ENCODE measurements at places on chromosomes 7 and 10. TPM values are rescaled to one million over a fixed set of nuclear protein-coding genes. Genes with fewer than 3 reads are reported as not detected.

PIK3AP1 gene
- total RNA-seq = 10.5 TPM

IRF5 gene
- total RNA-seq = 5.6 TPM

GRCh38 chr7:55576753-55577152 lies 4.5 kb upstream of the VOPP1 start:
- DNase-seq = no peak

DNA sequence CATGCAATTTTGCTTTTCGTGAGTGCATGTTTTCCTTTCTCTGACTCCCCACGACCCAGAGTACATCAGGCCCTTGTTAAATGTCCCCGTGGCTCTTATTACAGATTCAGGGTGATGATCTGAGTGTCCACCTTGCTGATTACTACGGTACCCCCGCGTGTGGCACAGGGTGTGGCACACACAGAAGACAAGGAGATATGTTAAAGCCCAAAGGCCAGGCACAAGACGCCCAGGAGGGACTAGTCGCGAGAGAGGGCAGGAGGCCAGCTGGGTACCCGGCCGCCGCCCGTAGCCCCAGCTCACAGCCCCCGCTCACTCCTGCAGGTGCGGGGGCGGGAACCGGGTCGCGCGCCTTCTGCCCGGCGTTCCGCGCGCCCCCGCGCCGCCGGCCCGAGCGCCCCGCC lies 281 bp upstream of the EXOC6 start:
- DNase-seq = no peak

DNA sequence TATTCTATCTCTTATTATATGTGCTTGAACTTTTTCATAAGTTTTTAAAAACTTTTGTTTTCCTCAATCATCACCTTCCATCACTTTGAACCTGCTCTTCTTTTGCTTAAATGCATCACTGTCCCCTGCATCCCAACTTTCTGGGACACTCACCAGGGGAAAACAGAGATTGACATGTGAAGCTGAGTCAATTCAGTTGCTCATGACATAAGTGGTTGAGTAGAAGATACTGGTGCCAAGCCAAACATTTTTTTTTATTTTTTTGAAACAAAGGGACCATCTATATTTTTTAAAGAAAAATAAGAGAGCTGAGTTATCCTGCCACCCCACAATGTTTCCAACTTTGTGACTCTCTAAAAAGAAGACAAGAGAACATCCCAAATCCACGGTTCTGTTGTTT lies 61.8 kb upstream of the AHR start:
- DNase-seq = no peak

GRCh38 chr10:75043256-75044131 lies 68.0 kb upstream of the SAMD8 start:
- DNase-seq = no peak

GRCh38 chr10:13003759-13004158 lies 2.2 kb upstream of the CCDC3 start:
- DNase-seq = no peak

DNA sequence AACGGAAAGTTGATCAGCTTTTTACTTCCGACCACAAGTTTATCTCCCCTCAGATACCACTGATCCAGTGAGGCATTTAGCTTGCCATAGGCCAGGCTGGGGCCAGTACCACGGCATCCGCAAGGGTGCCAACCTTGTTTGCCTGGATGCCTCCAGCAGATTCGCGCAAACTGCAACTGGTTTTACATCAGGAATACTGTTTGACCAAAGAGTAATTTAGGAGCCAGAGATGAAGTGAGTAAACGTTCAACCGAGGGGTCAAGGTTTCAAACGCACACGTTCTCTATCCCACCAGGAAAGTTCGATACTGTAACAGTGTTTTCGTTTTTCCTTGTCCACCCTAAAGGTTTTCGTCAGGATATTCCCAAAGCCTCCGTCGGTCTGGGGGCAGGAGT lies 266 bp upstream of the MDFIC start:
- peak; percentile 26 for DNase-seq

DNA sequence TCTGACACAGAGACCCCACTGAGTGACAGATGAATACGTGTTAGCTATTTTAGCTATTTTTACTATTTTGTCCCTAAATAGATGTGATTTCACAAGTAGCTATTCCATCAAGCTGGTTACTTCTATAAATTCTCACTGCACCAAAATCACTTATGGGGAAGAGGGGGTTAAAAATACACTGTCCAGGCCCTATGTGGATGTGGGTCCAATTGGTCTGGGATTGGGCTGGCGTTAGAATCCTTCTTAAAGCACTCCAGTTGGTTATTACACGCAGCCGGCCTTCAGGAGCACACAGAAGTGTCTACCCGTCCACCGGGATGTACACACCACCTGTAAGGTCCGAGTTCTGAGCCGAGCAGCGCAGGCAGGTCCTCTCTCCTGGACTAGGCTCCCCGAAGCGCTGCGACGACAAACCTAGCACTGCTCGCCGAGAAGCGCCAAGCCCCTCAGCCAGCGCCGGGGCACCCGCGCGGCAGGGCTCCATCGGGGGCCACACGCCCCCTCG lies 222.3 kb upstream of the MKLN1 start:
- peak; percentile 46 for DNase-seq

GRCh38 chr7:36639826-36640225 lies 84.5 kb downstream of the AOAH start:
- no peak for DNase-seq

GRCh38 chr10:51694086-51694768 lies 5.2 kb downstream of the CSTF2T start:
- DNase-seq = no peak

DNA sequence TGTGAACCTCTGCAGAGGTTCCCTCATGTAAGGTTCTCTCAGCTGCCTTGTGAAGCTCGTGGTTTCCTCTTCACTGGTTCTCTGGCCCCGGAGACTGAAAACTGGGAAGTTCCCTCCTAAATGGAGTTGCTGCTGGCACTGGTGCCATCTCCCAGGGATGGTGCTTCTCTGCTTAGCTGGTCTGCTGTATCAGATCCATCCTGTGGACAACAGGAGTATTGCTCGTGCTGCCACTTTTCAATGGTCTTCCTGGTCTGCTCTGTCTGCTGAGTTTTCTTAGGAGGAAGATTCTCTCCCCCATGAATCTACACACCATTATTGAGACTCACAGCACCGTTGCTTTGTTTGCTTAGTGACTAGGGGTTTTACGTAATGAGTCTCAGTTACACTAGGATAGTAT lies 247.8 kb downstream of the OTUD1 start:
- no peak for DNase-seq

GRCh38 chr7:54189330-54189729 lies 352.8 kb upstream of the VSTM2A start:
- DNase-seq = no peak

GRCh38 chr10:30755441-30755953 lies 125.9 kb upstream of the LYZL2 start:
- DNase-seq = peak; percentile 38

DNA sequence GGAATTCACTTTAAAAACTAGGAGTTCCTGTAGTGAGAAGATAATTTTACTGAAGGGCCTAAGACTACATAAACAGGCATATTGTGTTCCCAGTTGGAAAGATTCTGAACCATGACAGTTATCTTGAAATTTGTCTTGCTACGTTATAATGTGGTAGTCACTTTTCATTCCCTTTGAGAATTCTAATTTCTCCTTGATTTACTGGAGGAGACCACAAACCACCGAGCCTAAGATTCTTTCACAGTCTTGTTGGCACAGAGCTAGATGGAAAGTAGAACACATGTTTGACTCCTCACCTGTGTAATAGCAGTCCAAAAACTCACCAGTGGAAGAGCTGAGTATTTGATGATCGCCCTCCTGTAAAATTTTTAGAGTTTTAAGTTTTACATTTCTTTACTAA lies 4.9 kb downstream of the ARMC10 start:
- DNase-seq = no peak

Data from left cardiac atrium (tissue), 4 donors.